ENCODE measurements at places on chromosomes 1 and 21.

GRCh38 chr1:228059634-228060457, 22.7 kb upstream of the ARF1 start:
- peak; percentile 49 for DNase-seq

DNA sequence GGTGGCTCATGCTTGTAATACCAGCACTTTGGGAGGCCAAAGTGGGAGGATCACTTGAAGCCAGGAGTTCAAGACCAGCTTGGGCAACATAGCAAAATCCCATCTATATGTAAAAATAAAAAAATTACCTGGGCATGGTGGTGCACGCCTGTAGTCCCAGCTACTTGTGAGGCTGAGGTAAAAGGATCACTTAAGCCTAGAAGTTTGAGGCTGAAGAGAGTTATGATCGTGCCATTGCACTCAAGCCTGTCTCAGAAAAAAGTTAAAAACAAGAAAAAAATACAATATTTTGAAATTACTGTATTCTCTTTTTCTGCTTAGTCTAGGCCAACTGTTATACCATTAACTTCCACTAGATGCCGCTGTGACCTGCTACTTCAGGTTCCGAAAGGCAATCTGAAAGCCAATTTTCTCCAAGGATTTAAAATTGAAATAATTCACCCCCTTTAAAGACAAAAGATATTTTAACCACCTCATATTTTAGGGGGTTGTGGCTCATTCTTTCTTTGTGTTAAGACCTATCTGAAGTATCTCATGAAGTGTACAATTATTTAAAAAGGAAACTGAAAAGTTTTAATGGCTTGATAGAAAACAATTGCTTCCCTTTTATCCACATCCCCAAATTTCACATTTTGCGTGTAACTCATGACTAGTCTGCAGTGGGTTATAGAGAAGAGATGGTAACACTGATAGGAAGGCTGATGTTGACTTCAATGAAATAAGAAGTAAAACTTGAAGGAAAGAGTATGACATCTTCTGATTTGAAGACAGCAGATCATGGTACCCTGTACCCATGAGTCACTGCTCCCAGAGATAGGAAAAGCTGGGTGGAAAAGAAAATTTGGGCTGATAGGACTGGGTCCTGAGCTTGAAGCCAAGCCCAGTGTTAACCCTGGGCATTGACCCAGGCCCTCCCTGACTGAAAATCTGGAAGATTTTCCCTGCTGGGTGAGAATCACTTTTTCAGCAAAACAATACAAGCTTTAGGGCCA, 24.4 kb upstream of the CLDN14 start:
- peak; percentile 62 for DNase-seq

DNA sequence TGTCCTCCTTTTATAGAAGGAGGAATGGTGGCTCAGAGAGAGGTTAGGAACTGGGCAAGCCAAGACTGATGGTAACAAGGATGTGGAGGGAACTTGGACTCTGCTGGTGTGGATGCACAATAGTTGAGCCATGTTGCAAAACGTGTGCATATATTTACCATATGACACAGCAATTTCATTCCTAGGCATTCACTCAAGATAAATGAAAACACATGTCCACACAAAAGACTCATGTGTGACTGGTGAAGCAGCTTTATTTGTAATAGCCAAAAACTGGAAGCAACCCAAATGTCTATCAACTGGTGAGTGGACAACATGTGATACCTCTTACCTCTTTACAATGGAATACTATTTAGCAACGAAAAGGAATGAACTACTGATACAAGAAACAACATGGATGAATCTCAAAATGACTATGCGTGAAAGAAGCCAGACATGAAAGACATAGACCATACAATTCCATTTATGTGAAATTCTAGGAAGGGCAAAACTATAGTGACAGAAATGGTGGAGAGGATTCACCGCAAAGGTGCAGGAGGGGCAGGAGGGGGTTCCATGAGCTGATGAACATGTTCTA, 36.2 kb downstream of the CAMK2N1 start:
- no peak for DNase-seq

DNA sequence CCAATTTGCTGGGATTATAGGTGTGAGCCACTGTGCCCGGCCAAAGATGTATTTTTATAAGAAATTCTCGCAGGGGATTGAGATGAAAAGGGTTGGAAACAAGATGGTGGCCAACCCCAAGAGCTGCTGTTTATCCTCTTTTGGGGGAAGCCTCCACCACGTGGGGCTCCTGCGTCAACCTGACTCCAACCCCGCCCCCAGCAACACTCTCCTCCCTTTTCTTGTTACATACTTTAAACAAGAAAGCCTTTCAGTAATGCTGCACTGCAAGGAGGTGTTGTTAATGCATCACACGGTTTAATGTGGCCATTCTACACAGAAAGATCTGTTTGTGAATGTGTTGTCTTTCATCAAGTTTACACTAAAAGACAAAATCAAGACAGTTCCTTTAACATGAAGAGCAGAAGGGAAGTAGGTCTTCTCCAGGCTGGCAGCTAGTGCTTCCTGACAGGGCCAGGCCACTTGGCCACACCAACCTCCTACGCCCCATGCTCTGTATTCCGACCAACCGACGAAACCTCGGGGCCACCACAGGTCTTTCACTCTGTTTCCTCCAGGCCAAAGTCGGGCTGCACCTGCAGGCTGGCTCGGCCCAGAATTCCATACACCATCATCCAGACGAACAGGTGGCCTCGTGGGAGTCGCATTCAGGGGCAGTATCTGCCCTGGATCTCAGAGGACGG, 25.9 kb downstream of the C2CD2 start:
- DNase-seq: no peak

DNA sequence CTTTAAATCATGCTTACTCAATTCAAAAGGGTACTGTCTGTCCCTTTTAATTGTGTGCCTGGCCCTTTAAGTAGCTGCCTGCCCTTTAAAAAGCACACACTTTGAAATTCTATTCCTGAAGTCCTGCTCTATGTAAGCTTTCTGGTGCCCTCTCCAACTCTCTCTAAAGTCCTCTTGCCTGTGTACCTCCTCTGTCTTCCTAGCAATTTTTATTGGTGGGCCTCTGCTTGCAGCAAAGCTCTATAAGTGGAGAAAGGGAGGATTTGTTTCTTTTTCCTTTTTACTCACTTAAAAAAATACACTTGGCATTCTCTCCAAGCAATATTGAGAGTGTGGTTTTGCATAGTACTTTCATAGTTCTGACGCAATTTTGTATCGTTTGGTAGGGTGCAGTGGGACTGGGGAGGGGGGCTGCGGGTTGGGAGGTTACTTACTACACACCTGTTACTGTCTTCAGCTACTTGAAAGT, 135.4 kb downstream of the LMO4 start:
- DNase-seq: peak; percentile 15

- no peak for DNase-seq
Measured at GRCh38 chr1:221477252-221477651, 264.6 kb downstream of the DUSP10 start.

DNA sequence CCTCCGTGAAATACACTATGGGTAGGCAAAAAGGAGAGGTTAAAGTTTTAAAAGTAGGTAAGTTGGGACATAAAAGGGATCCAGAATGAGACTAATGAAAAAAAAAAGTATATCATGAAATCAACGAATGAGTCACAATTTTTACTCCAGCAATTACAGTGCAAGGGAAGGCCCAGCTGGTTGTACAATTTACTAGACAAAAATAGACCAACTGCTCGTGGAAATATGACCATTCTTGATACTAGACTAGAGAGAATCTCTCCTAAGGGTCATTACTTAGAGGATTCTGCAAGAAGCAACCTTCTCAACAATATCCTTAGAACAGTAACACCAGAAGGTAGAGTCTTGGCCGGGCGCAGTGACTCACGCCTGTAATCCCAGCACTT, 55.1 kb upstream of the EFHD2 start:
- no peak for DNase-seq

- no peak for DNase-seq
Measured at GRCh38 chr1:82279241-82279640, 478.5 kb downstream of the ADGRL2 start.

DNA sequence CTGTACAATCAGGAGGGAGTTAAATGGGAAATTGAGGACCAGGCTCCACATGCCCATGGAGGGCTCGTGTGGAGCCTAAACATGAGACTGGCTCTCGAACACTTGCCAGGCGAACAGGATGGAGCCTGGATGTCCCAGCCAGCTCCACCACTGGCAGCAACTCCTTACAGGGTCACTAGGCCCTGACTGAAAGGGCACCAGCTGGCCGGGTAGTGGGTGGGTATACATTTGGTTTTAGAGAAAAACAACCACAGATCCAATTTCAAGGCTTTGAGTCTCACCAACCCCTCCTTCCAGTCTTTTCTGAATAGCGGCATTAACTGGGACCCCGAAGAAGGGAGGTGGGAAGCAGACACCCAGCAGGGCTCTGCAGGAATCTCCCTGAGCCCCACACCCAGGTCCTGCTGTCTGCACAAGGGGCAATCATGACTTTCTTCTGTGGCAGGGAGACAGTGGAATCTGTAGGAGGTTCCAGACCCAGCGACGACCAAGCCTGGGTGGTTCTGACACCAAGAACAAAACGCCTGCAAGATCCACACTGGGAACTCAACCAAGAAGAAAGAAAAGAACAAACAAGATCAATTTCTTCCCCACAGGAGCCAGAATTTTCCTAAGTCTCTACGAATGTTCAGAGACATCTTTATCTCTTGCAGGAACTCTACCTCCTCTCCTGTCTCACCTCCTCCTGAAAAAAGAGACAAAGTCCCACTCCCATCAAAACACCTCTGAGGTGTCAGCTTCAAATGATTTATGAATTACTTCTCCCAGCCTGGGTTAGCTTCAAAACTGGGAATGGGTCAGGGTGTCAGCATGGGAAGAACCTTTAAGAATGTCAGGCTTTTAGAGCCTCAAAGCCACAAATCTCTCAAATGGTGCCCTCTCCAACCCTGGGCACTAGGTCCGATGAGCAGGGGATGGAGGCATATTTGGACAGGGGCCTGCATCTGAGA, 26.5 kb upstream of the SRP9 start:
- no peak for DNase-seq

DNA sequence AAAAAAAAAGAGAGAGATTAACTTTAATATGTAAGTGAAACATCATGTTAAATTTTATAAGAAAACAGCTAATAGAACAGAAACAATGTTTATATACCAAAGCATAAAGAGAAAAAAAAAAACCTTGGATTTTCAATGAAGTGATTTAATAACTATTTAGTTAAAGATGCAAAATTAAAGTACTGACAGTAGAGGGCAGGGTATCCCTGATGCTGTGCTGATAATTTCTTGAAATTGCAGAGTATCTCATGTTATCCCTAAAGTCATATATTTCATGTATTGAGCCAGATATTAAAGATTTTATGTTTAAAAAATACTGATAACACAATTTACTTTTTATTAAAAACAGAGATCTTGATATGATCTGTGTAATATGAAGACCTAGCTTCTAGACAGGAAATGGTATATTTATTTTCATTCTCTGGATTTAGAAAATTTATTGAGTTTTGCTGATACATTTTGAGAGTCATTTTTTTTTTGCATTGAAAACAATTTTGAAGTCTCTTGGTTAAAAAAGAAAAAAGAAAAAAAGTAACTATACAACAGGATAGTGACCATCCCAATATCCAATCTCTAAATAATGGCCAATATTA, 273.2 kb downstream of the USP25 start:
- no peak for DNase-seq

- peak; percentile 18 for DNase-seq
Measured at GRCh38 chr1:68975212-68975933, 478.5 kb upstream of the DEPDC1 start.

GRCh38 chr1:17877896-17878295, 122.8 kb downstream of the ACTL8 start:
- no peak for DNase-seq

GRCh38 chr1:215567491-215568298, 591 bp downstream of the KCTD3 start:
- DNase-seq: peak; percentile 70

- DNase-seq: no peak
Measured at GRCh38 chr1:114333690-114334089, 177.3 kb downstream of the TRIM33 start.

GRCh38 chr1:16644193-16644481, 22.6 kb downstream of the RNU1-3 start:
- no peak for DNase-seq

GRCh38 chr1:107879927-107880326, 85.1 kb downstream of the VAV3 start:
- DNase-seq: no peak

- no peak for DNase-seq
Measured at GRCh38 chr1:116002781-116003420, 26.6 kb downstream of the SLC22A15 start.

- no peak for DNase-seq
Measured at GRCh38 chr1:161214369-161214768, 726 bp upstream of the FCER1G start.

GRCh38 chr1:209710093-209710492, 5.4 kb downstream of the HSD11B1 start:
- DNase-seq: no peak

DNA sequence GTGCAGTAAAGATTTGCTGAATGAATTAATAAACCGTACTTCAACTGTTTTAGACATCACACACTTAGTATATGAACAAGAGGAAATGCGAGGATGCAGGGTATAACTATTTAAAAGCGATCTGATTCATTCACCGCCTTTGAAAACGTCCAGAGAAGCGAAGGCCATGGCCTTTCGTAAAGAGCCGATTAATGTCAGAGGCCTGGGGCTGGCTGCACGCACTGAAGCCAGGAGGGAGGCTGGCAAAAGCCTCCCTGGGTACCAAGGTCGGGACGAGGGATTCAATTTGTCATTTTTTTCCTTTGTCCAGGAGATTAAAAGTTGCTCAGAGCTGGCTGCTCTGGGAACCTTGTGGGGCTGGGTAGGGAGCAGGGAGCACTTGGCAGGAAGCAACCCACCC, 307.4 kb downstream of the NPHP4 start:
- DNase-seq: no peak

DNA sequence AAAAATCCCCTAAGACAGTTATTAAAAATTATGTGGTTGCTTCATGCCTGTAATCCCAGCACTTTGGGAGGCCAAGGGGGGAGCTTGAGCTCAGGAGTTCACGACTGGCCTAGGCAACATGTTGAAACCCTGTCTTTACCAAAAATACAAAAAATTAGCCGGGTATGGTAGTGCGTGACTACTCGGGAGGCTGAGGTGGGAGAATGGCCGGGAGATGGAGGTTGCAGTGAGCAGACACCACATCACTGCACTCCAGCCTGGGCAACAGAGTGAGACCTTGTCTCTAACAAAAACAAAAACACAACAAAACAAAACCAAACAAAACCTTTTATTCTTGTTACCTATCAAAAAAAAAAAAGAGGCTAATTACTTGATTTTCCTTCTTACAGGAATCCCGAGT, 2.1 kb downstream of the ELK4 start:
- no peak for DNase-seq

DNA sequence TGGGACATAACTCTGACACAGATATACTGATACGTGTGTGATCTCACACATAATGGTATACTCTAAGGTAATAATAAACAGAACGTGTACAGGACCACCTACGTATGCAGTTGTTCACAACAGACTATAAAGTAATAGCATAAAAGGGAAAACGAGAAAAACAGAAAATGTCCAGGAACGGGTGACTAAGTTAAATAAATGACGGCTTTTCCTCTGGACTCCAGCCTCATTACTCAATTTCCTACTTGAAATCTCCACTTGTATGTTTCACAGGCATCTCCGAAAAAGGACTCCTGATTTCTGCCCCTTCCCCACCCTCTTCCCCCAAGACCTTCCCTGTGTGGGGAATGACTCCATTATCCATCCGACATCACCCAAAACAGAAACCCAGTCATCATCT, 95.1 kb downstream of the JAK1 start:
- DNase-seq: no peak

All from right lung (tissue), 10 donors.